IPS DF 6.9 (cell line): ENCODE measurements at places on chromosomes 7 and 10.

GRCh38 chr7:1598286-1598685, 28.5 kb upstream of the PSMG3 start:
- DNase-seq, result no peak

DNA sequence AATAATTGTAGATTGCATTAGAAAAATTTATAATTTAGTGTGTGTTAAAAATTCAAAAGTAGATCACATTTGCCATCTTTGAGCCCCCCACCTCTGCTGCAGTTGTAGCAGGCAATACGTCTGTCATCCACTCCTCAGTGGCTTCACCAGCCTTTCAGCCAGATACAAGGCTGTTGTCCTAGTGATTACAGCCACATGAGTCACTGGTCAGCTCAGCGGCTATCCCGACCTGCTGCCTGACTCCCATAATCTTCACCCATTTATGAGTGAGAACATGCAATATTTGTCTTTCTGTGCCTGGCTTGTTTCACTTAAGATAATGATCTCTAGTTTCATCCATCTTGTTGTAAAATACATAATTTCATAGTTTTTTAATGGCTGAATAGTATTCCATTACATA, 9.2 kb downstream of the OR2A5 start:
- DNase-seq, result no peak

DNA sequence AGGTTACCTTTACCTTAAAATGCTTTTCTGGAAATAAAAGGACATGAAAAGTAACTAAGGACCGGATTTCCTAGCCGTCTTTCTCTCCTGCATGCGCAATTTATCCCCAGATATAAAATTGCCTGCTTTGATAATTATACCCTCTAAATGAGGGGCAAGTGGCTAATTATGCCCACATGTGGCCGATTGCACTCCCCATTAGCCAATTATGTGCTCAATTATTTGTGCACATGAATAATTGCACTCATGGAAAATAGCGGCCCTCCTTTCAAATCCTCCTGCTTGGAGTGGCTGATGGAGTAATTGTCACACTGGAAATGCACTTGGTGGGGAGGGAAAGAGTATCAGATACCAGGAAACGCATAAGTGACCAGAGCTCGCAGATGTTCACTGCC, 66.4 kb upstream of the ATRNL1 start:
- no peak for DNase-seq

DNA sequence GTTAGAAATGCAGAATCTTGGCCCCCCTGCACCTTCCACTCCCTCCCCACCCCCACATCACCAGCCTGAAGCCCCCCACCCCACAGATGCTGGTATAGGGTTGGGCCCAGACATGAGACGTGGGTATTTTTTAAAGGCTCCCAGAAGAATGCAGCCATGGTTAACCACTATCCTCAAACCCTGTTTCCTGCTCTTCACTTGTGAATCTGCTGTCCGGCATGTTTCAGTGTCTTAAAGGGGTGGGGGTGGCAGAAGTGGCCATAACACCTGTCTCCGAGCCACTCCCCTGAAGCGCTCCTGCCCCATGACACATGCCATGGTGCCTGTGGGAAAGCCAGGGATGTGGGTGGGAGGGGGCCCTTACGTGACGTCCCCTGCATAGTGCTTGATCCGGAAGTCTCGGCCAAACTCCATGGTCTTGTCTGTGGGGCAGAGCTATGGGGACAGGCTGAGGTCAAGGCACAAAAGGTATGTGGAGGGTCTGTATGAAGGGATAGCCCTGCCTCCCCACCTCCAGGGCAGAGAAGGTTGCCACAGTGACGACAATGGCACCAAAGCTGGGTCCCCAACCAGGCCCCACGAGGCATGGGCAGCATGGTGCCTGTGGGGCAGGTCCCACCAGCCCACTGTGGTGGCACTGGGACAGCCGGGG, 9.6 kb downstream of the MYO1G start:
- no peak for DNase-seq

DNA sequence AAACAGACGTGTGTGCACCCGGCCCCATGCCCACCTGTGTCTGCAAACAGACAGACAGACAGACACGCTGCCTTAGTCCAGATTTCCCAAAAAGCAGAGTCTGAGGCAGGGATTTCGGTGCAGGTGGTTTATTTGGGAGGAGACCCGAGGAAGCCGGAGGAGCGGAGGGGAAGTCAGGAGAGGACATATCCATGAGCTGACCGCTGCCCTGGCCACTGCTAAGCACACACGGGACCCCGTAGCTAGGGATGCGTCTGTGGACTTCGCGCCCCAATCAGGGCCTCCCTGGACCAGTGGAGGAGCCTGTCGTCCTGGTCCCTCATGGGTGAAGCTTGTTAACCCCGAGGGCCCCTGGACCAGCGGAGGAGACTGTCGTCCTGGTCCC, 47.6 kb downstream of the FOXL3 start:
- no peak for DNase-seq

DNA sequence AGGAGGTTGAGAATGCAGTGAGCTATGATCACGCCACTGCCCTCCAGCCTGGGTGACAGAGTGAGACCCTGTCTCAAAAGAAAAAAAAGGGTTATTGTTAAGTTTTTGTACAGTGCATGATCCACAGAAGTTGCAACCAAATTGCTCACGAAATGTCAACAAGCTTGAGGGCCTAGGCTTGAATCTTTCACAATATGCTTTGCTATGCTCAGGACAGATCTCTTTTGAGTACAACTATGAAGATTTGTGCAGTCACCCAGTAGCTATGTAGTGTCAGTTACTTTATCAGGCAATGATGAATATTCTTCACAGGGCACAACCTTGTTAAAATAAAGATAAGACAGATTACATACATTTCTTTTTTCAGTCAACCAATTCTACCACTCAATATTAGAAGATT, 109.2 kb downstream of the PRTFDC1 start:
- no peak for DNase-seq

GRCh38 chr7:45435846-45436245, 138.3 kb upstream of the ADCY1 start:
- DNase-seq, result no peak

GRCh38 chr7:13988065-13988464, 1.4 kb downstream of the ETV1 start:
- no peak for DNase-seq

- no peak for DNase-seq
Measured at GRCh38 chr7:116170180-116170579, 40.2 kb upstream of the TES start.

- DNase-seq, result no peak
Measured at GRCh38 chr10:118958559-118958958, 71.0 kb upstream of the NANOS1 start.

- DNase-seq, result no peak
Measured at GRCh38 chr7:43072530-43072929, 39.9 kb upstream of the HECW1 start.
